Kasumi-1 (cell line): ENCODE measurements at places on chromosomes 13 and 19.

DNA sequence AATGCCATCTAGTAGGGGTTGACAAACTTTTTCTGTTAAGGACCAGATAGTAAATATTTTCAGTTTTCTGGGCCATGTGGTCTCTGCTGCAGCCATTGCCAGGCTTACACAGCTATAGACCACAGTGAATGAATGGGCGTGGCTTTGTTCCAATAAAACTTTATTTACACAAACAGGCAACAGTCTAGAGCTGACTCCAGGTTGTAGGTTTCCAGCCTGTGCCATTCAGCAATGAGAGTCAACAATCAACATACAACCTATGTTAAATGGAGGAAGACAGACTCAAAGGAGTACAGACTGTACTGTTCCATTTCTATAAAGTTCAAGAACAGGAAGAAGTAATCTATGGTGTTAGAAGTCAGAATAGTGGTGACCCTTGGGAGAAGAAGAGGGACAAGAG is 15.2 kb upstream of the IZUMO2 start:
- DNase-seq, result no peak

GRCh38 chr19:46015687-46016425 is 7.0 kb downstream of the PGLYRP1 start:
- no peak for DNase-seq

- peak; percentile 4 for DNase-seq
These were observed 84.5 kb upstream of the FRY start for GRCh38 chr13:31947105-31947504.

GRCh38 chr19:34254698-34255432 is 511 bp downstream of the GARRE1 start:
- DNase-seq, result no peak

GRCh38 chr13:41311406-41312175 is 524 bp downstream of the NAA16 start:
- peak; percentile 61 for DNase-seq

DNA sequence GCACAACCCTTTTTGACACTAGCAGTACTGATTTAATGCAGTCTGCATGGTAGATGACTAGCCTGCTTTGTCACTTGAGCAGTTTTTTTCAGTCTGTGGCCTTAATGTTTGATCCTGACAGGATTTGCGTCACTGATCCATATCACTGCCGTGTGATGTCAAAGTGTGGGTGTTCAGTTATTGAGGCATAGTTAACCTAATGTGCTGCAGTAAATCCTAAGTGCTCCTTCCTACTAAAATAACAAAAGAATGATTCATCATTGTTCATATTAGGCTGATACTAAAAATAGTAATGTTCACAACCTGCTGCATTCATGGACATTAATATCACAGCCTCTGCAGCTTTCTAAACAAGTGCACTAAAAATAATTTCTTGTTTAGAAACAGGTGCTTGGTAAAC is 121.9 kb upstream of the MLNR start:
- no peak for DNase-seq

DNA sequence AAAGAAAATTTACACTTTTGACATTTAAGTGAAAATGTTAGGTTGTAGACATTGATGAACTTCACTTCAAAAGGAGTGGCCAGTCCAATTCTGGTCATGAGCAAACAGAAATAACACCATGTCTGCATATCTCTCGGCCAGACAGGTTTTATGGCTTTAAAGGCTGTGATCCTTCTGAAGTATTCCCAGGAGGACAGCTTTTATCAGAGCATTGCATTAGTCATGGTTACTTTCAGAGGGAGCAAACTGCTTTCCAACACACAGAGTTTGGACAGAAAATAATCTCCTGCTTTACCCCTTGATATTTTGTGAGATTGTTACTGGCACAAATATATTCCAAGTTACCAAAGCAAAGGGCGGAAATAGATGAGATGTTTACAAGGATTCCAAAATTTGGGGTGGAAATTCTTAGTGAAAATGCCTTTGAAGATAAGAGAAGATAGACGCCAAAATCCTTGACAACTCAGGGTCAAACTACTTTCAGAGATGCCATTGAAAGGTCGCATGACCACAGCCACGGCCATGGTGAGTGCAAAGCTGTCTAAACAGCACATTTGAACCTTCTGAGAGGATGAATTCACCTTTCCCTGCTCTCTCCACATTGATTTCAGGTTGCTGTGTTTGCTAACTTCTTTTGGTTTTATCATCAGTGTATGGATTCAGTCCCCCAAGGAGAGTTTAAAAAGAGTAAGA is 584.5 kb upstream of the SGCG start:
- no peak for DNase-seq

GRCh38 chr13:43786766-43787517 is at the start of gene ENOX1:
Gene ENOX1, minus strand, starts transcription at chr13:43786972.
- peak; percentile 57 for DNase-seq

DNA sequence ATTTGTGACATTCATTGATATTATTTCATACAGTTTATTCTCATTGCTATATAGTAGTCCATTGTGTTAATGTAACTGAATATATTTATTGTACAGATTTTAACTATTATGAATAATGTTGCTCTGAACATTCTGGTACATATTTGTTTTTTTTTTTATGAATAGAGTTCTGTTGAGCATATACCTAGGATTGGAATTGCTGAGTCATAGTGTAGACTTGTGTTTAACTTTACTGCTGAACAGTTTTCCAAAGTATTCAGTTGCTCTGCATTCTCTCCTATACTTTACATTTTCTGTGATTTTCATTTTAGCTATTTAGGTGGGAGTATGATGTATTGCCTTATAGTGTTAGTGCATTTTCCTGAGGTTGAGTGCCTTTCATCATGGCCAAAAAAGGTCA is 97.5 kb downstream of the MAB21L1 start:
- no peak for DNase-seq

GRCh38 chr19:29550896-29551295 is 25.1 kb downstream of the VSTM2B start:
- no peak for DNase-seq

GRCh38 chr19:3149526-3150505 is 14.0 kb downstream of the GNA15 start:
- DNase-seq, result no peak

GRCh38 chr19:54209811-54210494 is 9.3 kb downstream of the RPS9 start:
- DNase-seq, result peak; percentile 54

DNA sequence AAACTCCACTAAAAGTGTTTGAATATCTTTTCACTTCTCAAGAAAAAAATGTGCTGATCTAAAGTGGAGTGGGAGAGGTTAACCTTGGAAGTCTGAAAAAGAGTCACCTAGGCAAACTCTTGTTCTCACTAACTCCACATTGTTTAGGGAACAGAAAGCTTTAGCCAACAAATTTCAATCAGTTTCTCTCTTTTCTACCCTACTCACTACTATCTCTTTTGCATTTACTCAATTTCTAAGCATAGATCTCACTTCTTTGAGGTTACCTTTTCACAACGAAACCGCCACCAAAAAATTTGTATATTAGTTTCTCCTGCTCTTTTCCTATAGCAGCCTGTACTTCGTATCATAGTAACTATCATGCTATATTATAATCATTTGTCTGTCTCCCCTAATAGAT is 6.3 kb downstream of the NHLRC3 start:
- no peak for DNase-seq

DNA sequence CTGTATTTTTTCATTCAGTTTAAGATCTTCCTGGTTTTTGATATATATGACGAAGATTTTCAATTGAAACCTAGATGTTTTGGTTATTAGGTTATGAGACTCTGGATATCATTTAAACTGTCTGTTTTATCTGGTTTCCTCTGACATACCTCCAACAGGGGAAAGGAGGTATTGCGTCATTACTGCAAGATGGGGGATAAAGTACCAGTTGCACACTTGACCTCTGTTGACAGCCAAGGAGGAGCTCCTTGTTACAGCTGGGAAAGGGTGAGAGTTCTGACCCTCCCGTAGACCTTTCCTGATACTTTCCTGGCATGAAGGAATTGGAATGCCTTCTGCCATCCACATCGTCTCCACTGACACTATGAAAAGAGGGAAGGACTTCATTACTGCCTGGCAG is 82.0 kb upstream of the SHISA2 start:
- DNase-seq, result no peak
